Naive B cell (primary cell): ENCODE measurements at places on chromosomes 2 and 18.

GRCh38 chr2:198322275-198322674 lies 517.9 kb downstream of the PLCL1 start:
- DNase-seq = no peak
- H3K36me3 ChIP-seq = no peaks in the 10 kb centered on the region
- H3K4me1 ChIP-seq = peaks cover 8% of the 10 kb centered on the region
- no peak overlapping the region for H3K4me3 ChIP-seq

DNA sequence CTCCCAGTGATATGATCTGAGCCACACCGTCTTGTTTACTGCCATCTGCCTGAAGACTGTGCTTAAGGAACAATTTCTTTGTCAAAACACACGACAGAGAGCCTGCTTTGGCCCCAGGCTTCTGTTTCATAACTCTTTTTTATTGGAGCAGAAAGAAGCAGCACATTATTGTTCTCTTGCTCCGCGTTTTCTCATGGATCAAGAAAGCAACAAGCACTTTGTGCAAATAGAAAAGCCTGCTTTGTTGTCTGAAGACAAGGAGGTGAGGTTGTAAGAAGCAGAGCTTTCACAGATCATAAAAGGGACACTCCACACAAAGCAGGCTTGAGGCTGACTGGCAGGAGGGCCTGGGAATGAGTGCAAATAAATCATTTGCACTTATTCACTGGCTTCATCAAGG lies 118.3 kb upstream of the FAM136A start:
- H3K27me3 ChIP-seq = peaks cover 27% of the 10 kb centered on the region
- H3K36me3 ChIP-seq = no peaks in the 10 kb centered on the region
- no peak overlapping the region for H3K4me3 ChIP-seq
- H3K4me1 ChIP-seq = no peaks in the 10 kb centered on the region

DNA sequence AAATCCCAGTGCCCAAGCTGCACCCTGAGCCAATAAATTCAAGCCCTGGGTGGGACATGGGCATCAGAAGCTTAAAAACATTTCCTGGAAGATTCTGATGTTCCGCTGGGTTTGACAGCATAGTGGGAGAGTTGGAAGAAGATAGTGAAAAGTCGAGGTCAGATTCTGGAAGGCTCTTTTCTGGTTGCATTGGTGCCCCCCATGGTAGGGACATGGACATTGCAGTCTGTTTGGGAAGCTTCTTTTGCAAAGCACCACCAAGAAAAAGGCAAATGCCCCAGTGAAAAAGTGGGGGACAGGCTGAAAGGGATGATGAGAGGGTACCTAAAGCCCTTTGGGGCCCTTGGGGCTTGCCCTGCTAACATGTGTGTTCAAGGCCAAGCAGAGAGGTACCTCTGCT lies 21.0 kb downstream of the MERTK start:
- H3K27ac ChIP-seq = no peak overlapping the region
- no peaks in the 10 kb centered on the region for H3K4me1 ChIP-seq
- H3K4me3 ChIP-seq = no peak overlapping the region
- H3K27me3 ChIP-seq = no peaks in the 10 kb centered on the region
- no peak for DNase-seq

DNA sequence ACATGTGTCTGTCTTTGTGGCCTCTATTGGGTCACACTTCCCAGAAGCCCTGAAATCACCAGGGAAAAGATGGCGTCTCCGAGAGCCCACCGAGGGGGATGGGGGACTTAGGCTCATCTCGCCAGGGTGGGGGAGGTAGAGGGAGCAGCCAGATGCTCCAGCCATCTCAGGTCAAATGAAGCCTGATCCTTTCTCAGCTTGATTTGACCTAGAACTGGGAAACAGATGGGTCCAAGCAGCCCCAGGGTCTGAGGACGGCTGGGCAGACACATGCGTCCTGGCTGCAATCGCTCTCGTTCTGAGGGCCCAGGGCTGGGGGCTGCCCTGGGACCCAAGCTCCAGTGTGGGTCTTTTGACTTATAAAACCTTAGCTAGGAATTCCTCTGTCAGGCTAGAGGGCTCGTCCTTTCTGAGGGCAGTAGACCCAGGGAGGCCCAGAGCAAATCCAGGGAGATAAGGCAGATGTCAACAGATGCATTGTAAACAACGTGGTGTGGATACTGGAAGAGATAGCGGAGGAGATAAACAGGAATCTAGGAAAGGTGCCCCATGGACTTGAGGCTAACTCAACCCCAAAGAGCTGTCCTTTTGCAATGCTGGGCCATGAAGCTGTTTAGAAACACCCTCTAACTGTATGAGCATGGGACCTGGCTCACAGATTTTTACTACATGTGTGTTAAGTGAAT lies 127.7 kb downstream of the MYCN start:
- H3K27me3 ChIP-seq = no peaks in the 10 kb centered on the region
- no peak overlapping the region for H3K27ac ChIP-seq
- no peak for DNase-seq
- H3K4me1 ChIP-seq = no peaks in the 10 kb centered on the region

DNA sequence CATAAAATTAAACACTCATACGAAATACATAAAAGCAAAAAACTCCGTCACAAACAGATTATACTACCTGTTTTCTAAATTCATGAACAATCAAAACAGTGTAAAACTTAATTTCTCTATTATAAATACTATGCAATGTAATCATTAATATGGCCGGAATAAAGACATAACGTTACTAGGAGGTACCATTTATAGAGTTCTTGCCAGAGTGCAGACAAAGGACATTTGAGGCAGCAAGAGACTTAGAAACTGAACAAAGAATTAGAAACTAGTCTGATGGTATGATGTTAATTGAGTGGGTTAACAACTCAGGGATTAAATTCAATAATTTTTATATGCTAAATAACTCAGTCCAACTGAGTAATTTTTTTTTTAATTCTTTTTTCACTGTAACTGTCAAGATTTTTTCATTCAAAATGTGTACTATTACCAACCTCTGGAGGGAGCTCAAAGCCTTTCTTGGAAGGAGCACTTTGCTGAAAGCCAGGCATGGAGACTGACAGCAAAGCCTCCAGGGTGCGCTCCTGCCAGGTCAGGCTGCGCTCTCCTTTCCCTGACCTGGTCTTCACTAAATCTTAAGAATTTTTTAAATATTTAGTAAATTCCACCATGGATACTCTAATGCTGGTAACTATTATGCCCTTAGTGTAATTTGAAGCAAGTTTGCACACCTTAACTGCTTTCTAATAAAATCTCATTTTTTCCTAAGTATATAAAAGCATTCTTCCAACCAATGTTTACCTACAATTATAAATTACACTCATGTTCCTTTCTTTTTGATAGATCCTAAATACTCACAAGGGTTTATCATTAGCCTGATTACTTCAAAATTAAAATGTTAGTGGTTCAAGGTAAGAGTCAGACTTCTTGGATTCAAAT lies 34.1 kb downstream of the WDR35 start:
- no peaks in the 10 kb centered on the region for H3K27me3 ChIP-seq
- H3K27ac ChIP-seq = no peak overlapping the region
- no peak overlapping the region for H3K4me3 ChIP-seq

GRCh38 chr18:11437046-11437445 lies 172.3 kb upstream of the SLC35G4 start:
- H3K36me3 ChIP-seq = no peaks in the 10 kb centered on the region
- H3K27ac ChIP-seq = no peak overlapping the region
- DNase-seq = no peak
- no peaks in the 10 kb centered on the region for H3K4me1 ChIP-seq

DNA sequence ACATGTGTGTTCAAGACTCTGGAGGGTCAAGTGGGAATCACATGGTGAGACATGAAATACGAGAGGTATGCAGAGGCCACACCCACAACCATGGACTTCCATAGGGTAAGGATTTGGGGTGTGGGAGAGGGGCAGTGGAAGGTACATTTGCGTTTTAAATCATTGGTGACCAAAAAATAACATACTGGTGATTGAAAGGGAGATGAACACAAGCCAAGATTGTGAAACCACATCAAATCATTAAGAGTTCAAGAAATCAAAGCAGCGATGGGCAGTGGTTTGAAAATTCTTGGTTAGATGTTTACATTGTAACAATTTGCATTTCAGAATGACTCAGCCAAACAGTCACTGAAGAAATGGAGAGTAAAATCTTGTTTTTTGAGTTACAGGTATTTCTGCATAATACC lies 1.9 kb upstream of the CABYR start:
- H3K36me3 ChIP-seq = no peaks in the 10 kb centered on the region
- no peaks in the 10 kb centered on the region for H3K27me3 ChIP-seq
- no peak for DNase-seq
- H3K4me3 ChIP-seq = no peak overlapping the region

GRCh38 chr2:223494942-223495341 lies 107.2 kb downstream of the SCG2 start:
- H3K36me3 ChIP-seq = no peaks in the 10 kb centered on the region
- no peak overlapping the region for H3K27ac ChIP-seq
- no peaks in the 10 kb centered on the region for H3K4me1 ChIP-seq
- H3K27me3 ChIP-seq = no peaks in the 10 kb centered on the region
- no peak for DNase-seq

GRCh38 chr2:237723602-237724001 lies 75.0 kb upstream of the RBM44 start:
- H3K36me3 ChIP-seq = no peaks in the 10 kb centered on the region
- H3K27ac ChIP-seq = peak overlapping the region; percentile 72
- no peak overlapping the region for H3K4me3 ChIP-seq
- H3K4me1 ChIP-seq = peaks cover 39% of the 10 kb centered on the region
- H3K27me3 ChIP-seq = no peaks in the 10 kb centered on the region

- no peak overlapping the region for H3K4me3 ChIP-seq
- peaks cover 21% of the 10 kb centered on the region for H3K27me3 ChIP-seq
- no peak for DNase-seq
- H3K27ac ChIP-seq = no peak overlapping the region
These were observed 18.5 kb downstream of the GKN1 start for GRCh38 chr2:68992933-68993332.

DNA sequence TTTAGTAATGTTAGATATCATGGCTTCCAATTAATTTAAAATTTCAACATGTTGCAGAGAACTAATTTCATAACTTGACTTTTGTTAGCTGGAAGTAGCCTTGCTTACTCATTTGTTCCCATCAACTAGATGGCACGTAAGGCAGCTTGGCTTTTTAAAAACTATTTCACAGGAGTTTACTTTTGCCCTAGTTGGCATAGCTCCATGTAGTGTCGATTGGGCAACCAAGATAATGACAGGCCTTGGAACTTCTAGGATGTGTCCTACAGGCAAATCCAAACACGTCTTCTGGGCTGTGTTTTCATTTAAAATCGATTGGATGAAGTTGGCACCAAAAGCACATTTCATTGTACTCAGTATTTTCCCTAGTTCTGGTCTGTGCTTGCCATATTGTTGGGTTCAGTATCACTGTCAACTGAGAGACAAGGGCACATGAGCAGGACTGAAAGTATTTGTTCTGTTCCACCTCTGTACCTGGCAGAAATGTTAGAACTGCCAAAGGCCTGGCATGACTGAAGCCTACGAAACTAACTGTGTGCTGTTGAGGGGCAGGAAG lies 29.4 kb downstream of the HADHB start:
- H3K4me3 ChIP-seq = no peak overlapping the region
- no peak for DNase-seq
- H3K36me3 ChIP-seq = peaks cover 14% of the 10 kb centered on the region
- no peak overlapping the region for H3K27ac ChIP-seq

DNA sequence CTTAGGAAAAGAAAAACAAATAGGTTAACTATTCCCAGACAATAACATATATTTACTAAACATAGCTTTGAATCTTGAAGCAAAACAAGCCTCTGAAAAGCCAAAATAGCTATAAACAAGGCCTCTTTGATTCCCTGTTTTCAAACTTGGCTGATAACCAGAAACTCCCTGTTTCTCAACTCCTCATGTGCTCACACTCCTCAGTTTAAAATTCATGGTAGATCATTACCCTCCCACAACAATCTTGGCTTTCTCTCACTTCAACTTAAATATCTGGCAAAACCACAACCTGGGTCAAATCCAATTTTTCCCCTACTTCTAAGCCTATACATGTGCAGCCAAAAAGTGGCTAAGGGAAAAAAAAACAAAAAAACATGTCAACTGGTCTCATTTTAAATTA lies 15.6 kb downstream of the SUCLG1 start:
- no peak for DNase-seq
- H3K27me3 ChIP-seq = no peaks in the 10 kb centered on the region
- H3K36me3 ChIP-seq = peaks cover 16% of the 10 kb centered on the region
- no peak overlapping the region for H3K4me3 ChIP-seq

DNA sequence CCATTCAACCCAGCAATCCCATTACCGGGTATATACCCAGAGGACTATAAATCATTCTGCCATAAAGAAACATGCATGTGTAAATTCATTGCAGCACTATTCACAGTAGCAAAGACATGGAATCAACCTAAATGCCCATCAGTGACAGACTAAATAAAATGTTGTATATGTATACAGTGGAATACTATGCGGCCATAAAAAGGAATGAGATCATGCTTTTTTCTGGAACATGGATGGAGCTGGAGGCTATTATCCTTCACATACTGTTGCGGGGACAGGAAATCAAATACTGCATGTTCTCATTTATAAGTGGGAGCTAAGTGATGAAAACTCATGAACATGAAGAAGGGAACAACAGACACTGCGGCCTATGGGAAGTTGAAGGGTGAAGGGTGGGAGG lies 65.1 kb downstream of the EHBP1 start:
- H3K27me3 ChIP-seq = no peaks in the 10 kb centered on the region
- no peak overlapping the region for H3K4me3 ChIP-seq

DNA sequence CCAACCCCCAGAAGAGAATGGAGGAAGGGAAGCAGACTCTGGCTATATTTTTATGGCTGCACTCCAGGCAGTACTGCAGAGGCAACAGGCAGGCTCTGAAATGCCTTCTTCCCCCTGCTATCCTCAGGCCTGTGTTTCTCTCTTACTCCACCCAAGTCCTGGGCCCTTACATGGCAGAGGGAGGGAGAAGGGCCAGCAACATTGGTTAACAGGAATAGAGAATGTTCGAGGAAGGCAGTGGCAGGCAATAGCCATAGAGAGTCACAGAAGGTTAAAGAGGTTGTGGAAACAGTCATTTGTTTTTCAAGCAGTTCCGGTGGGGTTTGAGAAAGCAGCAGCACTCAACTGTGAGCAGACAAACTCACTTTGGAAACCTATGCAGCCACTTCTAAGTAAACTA lies 15.1 kb upstream of the DARS1 start:
- no peaks in the 10 kb centered on the region for H3K27me3 ChIP-seq
- peaks cover 67% of the 10 kb centered on the region for H3K4me1 ChIP-seq
- peak overlapping the region; percentile 60 for H3K4me3 ChIP-seq

GRCh38 chr2:221969087-221969829 lies 329.5 kb downstream of the PAX3 start:
- no peaks in the 10 kb centered on the region for H3K4me1 ChIP-seq
- H3K4me3 ChIP-seq = no peak overlapping the region
- H3K27me3 ChIP-seq = peaks cover 7% of the 10 kb centered on the region

GRCh38 chr2:216698895-216699294 lies 3.5 kb upstream of the IGFBP5 start:
- H3K27me3 ChIP-seq = peaks cover 49% of the 10 kb centered on the region
- H3K36me3 ChIP-seq = no peaks in the 10 kb centered on the region
- H3K4me3 ChIP-seq = no peak overlapping the region
- H3K4me1 ChIP-seq = peaks cover 4% of the 10 kb centered on the region
- no peak overlapping the region for H3K27ac ChIP-seq
- no peak for DNase-seq

DNA sequence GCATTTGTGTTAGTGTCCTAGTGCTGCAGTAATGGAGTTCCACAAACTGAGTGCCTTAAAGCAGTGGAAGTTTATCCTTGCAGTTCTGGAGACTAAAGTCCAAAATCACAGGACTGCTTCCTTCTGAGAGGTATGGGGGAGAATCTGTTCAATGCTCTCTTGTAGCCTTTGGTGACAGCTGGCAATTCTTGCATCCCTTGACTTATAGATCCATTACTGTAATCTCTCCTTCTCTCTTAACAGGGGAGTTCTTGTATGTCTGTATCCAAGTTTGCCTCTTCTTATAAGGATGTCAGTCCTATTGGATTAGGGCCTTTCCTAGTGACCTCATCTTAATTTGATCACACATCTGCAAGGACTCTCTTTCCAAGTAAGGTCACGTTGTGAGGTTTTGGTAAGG lies 69.9 kb downstream of the XRCC5 start:
- peak overlapping the region; percentile 44 for H3K27ac ChIP-seq
- no peak overlapping the region for H3K4me3 ChIP-seq
- H3K27me3 ChIP-seq = no peaks in the 10 kb centered on the region
- peaks cover 37% of the 10 kb centered on the region for H3K4me1 ChIP-seq
